Neural progenitor cell (in vitro differentiated cells): ENCODE measurements at places on chromosomes 4 and X.

DNA sequence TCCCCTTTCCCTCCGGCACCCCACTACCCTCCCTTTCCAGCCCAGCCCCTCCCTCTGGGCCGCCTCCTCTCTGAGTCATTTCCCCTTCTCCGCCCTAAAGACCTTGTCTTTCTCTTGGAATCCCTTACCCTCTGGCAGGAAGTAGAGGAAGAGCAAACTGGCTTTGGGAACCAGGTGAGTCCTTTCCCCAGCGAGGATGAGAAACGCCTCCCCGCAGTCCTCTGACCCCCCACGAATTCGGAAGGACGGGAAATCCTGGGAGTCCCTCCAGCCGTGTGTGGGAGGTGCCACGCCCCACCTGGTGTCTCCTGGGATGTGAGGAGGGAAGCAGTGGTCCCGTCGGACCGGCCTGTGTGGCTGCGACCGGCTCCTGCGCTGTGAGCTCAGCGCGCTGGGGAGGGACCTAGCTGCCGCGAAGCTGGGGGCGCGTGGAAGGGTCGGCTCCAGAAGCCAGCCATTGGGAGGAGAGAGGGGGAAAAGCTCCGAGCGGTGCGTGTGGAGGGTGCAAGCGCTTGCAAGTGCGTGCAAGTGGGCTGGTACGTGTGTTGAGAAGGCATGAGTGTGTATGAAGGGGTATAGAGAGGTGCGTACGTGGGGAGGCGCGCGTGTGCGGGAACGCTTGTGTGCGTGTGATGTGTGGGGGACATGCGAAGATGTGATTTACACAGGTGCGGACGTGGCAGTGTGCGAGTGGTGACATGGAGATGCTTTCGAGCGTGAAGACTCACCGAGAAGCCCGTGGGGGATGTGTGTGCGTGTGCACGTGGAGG lies 46.3 kb downstream of the TEX13B start:
- DNase-seq = peak; percentile 23

- DNase-seq = no peak
Observed at GRCh38 chr4:56619160-56619559, 61.9 kb downstream of the HOPX start.

DNA sequence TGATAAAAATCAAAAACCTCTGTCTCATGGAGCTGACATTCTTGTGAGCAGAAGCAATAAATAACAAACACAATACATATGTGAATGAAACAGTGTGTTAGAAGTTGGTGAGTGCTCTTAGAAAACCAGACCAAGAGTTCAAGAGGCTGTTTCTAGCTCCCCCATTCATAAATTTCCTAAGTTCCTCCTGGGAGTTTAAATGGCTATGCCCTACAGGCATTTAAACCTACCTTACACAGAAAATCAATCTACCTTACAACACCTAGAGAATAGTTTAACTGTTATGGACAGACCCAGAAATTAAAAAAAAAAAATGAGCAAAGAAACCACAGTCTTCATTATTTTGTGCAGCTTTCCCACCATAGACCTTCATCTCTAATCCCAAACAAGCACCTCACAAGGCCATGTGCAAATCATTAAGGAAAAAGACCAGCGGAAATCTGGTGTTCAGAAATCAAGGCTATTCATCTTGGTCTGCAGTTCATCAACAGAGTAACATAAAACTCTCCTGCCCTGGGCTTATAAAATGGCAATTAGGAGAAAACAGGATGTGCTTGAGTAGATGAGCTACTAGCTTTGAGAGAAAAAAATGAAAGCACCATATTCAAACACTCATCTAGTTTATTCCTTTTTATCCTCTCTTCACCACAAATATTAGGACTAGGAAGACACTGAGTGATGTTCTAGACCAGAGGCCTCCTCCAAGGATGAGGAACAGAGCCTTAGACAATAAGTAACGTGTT lies 147.2 kb downstream of the SHROOM3 start:
- DNase-seq = no peak

DNA sequence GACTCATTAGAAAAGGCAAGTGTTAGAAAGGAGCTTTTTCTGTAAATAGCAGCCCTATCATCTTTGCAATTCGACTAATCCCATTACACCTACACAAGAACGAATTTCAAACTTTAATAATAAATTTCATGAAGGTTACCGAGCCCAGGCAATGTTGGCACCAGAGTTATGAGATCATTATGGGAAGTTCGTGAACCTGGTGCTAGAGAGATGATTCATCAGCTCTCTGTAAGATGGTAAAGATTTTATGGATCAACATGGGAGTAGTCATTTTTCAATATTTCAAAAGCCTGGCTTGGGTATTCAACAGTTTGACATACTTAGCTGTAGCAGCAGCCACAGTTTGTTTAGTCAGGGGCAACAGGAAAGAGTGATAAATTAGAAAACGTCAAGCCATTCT lies 35.8 kb downstream of the AMELX start:
- DNase-seq = no peak

GRCh38 chr4:146273204-146273901 lies 59.0 kb downstream of the REELD1 start:
- no peak for DNase-seq
